ENCODE measurements at places on chromosomes 11 and 22.
A peak's percentile ranks its signal among the peaks of the same experiment; 100 is the strongest.

DNA sequence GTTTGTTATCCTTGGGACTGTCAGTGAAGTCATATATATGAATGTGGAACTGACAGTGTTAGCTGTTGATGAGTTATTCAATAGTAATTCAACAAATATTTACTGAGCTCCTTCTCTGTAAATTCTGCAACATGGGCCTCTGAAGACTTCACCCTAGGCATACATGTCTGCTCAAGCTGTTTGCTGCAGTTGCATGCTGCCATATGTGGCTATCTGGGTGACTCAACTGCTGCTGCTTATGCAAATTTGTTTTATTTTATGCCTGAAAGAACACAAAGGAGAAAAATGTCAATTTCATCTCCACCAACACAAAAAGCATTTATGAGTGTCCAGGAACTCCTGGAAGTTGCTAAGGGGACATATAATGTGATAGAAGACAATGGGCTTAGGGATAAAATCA lies 417.6 kb downstream of the AASDHPPT start:
- DNase-seq: no peak

DNA sequence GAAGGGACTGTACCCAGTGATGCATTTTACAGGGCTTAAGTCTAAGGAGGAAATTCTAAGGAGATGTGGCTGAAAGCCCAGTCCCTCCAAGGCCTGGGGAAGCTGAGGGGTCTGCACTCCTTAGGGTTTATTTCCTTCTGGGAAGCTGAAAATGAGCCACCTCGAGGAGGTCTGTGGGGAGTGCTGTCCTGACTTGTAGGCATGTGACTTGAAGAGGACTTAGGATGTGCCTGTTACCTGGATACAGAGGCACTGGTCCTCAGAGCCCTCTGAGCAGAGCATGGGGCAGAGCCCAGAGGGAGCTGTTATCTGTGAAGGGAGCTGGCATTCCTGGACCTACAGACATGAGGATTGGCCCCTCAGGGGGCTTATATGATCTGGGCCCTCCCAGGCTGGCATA lies 77.1 kb downstream of the TP53I11 start:
- no peak for DNase-seq

DNA sequence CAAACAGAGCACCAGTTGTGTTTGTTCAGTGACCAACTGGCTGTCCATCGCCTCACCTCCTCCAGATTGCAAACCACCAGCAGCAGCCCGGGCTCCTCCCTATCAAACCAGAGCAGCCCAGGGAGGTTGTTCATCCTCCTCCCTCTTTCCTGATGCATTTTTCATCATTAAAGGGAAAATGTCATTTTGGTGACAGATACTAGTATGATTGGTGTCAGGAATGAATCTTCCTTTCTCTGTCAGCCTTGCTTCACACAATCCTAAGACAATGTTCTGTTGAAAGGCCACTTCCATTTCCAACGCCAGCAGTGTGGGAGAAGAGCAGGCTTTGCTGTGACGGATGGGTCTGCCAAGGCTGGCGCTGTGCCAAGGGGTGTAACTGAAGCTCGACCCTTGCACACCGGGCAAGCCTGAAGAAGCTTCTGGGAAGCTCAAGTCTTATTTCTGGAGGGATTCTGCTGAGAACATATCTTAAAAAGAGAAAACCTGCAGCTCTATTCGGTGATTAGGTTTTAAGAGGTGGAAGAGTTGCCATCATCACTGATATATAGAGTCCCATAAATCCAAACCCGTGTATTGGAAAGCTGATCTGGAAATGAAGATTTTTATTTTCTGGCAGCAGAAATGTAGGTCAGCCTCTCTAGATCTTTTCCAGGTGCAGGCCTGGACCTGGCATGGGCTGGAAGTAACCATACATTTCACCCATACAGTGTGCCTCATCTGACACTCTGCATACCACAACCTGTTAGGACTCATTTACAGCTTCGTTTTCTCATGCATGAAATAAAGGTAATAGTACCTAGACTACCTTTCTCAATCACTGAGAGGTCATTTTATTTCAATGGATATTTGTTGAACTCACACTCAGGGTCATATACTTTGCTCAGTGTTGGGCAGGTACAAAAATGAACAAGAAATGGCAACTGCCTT lies 524.5 kb downstream of the NTM start:
- no peak for DNase-seq

DNA sequence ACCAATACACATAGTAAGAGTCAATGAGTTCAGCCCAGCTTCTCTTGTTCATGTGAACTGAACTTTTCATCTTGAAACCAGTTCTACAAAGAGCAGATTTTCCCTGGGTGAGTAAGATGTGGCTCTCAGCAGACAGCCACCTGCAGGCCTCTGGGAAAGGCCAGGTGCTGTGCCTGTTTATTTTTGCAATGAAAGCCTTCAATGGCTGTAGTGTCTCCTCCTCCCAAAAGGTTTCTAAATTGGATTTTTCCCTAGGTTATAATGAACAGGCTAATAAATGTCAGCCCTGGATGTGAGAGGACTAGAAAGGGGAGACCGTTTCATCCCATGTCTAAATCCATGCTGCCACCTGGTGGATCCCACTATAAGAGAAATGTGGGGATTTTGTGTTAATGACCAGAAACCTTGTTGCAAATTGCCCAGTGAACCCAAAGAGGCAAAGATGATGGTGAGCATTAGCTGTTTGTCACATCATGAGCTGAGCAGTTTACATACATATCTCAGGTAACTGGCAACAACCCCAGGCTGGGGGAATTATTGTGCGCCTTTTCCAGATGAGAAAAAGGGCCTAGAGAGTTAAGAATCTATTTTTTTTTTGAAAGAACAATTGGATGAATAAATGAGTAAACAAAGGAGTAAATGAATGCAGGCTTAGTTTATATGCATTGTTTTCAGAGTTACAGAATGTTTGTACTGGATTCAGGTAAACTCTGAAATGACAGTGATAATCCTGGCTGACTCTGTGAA lies 12.7 kb downstream of the C11orf91 start:
- DNase-seq: peak; percentile 39

- DNase-seq: no peak
These were observed 149.7 kb downstream of the TRPC6 start for GRCh38 chr11:101434026-101434643.

DNA sequence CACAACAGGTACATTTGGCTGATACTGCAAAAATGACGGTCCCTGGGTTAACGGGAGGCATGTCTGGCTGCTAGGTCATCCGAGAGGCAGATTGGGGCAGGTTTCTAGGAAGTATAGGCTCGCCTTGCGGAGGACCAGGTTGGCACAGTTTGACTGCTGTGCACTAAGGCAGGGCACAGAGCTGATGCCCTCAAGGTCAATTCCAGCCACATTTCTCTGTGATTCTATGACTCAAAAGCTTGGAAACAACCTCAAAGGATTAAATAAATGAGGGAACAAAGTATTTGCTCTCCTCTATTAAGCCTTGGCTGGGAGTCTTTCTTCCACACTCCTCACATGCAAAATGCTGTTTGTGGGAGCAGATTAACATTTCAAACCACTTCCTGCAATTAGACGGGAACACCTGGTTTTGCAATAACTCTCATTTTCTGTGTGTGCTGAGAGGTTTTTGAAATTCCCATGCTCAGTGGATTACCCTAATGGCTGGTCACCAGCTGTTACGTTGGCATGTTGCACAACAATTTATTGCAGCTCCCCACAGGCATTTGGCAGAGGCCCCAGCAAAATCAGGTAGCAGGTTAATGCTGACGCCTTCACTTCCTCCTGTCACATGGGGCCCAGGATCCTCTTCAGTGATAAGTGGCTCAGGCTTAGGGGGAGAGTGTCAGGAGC lies 61.0 kb upstream of the PLET1 start:
- peak; percentile 93 for DNase-seq

DNA sequence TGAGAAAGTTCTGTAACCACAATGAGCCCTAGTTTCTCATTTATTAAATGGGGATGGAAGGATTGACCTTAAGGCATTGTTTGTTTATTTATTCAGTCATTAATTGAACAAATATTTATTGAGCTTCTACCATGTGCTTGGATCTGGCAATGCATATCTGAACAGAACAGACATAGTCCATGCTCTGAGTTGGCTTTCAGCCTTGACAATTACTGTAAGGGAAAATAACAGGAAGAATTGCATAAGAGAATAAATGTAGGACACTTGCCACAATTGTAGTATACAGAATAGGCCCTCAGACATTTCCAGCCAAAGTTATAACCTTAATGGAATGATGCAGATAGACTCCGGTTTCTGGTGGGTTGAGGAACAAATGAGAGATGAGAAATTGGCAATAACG lies 160.5 kb upstream of the TTC12 start:
- DNase-seq: no peak

- DNase-seq: no peak
These were observed 77.6 kb downstream of the MYO7A start for GRCh38 chr11:77205467-77206263.

DNA sequence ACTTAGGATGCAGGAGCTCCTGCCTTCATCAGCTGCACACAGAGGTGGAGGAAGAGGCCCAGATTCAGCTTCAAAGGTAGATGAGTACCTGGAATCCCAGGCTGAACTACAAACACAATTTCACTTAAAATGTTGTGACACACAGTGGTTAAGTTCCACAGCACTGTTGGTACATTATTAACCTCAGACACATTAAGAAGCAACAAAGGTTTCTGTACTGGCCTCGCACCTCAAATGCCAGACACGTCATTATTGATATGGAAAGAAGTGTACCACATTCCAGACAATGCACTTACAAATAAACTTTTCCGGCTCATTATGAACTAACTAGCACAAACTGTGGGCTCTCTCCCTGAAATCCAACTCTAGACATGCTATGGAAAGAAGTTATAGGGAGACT lies 34.6 kb downstream of the PRDM10 start:
- no peak for DNase-seq

- DNase-seq: no peak
These were observed 761 bp upstream of the TMEM25 start for GRCh38 chr11:118530180-118530682.

DNA sequence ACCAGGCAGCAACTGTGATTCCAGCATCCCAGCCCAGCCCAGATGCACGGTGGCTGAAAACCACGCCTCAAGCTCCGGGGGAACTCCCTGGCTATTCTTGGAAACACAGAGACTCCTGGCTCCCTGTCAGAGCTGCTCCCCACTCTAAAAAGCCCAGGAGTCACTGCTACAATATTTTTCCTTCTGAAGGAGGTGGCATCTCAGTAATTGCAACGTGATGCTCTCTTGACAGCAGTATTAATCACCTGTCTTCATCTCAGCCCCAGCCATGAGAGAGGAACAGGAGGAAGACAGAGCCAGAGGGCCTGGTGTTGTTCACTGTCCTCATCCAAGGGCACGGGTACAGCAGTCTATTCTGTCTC lies 26.9 kb downstream of the DRD2 start:
- DNase-seq: no peak

- no peak for DNase-seq
These were observed 13.7 kb upstream of the SCGB2A2 start for GRCh38 chr11:62256281-62256680.

All from NCI-H226 (cell line).